ENCODE measurements at places on chromosomes 12 and 14.

- no peak for DNase-seq
Measured at GRCh38 chr12:46915836-46916235, 90.0 kb upstream of the SLC38A4 start.

GRCh38 chr14:79333198-79333546 is 878.1 kb downstream of the DIO2 start:
- DNase-seq, result no peak

GRCh38 chr12:116559162-116559935 is at the start of gene MAP1LC3B2:
Gene MAP1LC3B2 (plus strand): TSS chr12:116559381. CDS start chr12:116575943, 16,562 bp downstream.
- no peak for DNase-seq

DNA sequence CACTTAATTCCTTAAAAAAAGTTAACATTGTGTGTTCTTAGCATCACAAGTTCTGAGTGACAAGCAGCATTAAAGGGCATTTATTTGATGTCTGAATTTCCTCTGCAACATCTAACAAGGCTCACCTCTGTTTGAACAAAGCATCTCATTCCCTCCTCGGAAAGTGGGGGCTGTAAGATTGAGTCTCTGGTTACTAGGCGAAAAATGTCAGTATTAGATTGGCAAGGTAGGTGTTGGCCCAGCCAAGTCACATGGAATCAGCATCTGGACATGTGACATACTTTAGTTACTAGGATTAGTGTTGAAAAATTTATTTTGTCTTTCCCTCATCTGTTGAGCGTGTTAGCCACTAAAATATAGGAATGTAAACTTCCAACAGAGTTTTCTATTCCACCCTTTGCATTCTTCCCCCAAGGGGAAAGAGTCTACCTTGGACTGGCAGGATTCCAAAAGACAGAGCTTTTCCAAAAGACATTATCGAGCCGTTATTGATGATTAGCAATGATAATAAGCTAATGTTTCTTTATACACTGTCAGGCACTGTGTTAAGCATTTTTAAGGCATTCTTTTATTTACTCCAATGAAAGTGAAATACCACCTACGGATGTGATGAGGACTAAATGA is 194.9 kb upstream of the BTG1 start:
- no peak for DNase-seq

- DNase-seq, result no peak
Measured at GRCh38 chr14:68976160-68977067, 2.7 kb downstream of the ACTN1 start.

- no peak for DNase-seq
Measured at GRCh38 chr14:91241863-91242262, 2.6 kb downstream of the GPR68 start.

DNA sequence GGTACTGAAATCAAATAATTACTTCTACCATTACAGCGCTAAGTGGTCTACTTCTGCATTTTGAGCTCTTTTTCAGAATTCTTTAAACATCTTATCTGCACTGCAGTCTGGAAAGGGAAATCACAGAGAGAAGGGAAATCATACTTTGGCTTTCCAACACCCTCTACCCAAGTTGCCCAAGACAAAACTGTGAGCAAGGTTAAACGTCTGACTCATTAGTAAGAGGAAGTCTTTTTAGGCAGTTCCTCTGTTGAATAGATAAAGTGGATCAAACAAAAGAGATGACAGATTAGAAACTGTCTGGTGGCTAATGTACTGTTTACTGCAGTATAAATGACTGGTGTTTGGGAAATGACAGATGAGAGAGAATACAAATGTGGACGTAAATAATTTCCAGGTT is 858.1 kb downstream of the NRXN3 start:
- no peak for DNase-seq

GRCh38 chr12:107254258-107254856 is 161.0 kb upstream of the CRY1 start:
- no peak for DNase-seq

GRCh38 chr12:68092976-68093375 is 66.6 kb downstream of the IFNG start:
- DNase-seq, result no peak

GRCh38 chr12:20415641-20416040 is 47.3 kb downstream of the PDE3A start:
- no peak for DNase-seq

DNA sequence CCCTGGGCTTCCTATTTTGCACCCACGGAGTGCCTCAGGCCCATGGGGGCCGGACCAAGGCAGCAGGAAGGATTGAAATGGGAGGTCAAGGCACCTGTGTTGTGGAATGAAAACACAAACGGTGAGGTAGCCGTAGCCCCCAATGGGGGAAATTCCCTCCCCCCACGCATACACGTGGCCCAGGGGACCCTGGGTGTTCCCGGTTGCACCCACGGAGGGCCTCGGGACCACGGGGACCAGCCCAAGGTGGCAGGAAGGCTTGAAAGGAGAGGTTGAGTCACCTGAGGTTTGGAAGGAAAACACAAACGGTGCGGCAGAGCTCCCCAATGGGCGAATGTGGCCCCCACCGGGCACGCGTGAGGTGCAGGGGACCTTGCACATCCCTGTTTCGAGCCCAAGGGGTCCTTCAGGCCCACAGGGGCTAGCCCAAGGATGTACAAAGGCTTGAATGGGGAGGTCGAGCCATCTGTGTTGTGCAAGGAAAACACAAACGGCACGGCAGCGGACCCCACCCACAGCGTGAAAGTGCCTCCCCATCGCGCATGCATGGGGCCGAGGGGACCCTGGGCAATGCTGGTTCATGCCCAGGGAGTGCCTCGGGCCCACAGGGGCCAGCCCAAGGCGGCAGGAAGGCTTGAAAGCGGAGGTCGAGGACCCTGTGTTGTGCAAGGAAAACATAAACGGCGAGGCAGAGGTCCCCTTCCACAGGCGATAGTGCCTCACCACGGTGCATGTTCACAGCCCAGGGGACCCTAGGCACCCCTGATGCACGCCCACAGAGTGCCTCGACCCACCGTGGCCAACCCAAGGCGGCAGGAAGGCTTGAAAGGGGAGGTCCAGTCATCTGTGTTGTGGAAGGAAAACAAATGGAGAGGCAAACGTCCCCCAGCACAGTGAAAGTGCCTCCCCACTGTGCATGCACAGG is 376.7 kb downstream of the ALG10 start:
- DNase-seq, result no peak

GRCh38 chr12:52089491-52089890 is 10.0 kb downstream of the SMIM41 start:
- DNase-seq, result no peak

DNA sequence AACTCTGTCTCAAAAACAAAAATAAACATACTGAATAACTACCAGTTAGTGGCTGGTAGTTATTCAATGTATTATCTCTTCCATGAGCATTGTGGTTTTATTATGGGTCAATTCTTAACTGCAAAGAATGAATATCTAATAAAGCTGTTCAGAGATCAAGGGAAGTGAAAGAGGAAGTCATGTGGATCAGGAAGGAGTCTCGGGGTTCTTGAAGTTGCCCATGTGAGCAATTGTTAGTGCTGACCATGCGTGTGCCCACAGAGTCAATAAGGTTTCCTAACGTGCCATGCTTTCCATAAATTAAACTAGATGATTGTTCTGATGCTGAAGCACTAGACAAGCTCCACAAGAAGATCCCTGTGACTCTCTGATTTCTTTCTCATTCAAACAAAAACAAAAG is 136.5 kb upstream of the CPSF6 start:
- no peak for DNase-seq

DNA sequence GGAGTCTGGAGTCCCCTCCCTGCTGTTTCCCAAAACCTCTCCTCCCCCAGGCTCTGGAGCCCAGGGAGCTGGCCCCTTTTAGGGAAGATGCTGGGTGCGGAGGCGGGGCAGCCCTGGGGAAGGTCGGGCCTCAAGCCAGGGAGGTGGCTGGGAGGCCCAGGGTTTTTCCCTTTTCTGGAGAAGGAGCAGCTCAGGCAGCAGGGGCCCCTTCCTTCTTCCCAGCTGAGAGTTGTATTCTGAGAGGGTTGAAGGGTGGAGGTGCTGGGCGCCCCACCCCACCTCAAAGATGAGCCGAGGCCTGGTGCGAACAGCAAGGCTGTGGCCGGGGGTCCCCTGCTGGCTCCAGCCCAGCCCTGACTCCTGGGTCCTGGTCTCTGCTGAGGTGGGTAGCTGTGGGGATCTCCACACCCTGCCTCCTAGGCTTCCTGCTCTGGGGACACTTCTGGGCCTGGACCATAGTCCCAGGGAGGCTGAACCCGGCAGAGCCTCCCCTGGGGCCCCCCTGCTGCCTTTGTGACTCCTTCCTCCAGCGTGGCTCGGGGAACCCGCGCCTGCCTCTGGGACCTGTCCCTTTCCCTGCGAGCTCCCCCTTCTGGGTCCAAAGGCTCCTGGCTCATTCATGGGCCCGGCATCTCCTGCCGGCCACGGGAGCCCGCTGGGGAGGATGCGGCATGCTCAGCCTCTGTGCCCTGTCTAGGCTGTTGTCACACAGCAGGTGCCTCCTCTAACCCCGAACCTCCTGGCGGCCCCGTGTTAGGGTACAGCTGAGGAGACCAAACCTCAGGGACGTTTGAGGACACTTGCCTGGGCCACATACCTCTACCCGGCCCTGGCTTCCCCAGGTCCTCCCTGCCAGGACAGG is 4.4 kb downstream of the TRMT61A start:
- no peak for DNase-seq

DNA sequence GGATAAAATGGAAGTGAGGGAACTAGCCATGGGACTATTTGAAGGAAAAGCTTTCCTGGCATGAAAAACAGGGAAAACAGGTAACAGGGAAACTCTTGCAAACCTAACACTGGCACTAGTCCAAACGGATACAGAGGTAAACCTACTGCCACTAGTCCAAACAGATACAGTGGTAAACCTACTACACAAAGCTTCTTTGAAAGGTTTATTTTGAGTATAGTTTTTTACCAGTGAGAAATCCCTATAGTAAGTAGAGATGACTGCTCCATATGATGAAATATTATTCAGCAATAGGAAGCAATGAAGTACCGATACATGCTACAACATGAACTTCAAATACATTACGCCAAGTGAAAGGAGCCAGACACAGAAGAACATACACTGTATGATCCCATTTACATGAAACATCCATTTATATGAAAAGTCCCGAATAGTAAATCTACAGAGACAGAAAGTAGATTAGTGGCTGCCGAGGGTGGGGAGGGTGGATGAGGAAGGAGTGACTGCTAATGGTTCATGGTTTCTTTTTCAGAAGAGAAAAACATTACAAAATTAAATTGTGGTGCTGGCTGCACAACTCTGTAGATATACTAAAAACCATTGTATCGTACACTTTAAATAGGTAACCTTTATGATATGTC is 25.5 kb downstream of the SPTLC2 start:
- DNase-seq, result no peak

DNA sequence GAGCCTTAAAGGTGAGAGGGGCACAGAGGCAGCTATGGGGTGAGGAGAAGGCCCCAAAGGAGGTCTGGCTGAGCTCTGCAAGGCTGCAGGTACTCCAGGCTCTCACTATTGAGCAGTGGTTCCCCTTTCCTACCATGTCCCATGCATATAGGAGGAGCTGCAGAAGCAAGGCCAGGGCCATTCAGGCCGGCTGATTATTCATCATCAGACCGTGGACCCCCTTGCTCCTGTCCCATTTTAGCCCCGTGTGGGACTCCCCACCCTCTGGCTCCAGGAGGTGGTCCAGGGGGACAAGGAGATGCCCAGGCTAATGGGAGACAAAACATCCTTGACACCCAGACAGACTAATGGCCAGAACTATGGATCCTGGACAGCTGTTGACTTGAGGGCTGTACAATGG is 3.1 kb downstream of the GPD1 start:
- DNase-seq, result no peak

- no peak for DNase-seq
Measured at GRCh38 chr12:3170423-3171194, 93.4 kb downstream of the TSPAN9 start.

DNA sequence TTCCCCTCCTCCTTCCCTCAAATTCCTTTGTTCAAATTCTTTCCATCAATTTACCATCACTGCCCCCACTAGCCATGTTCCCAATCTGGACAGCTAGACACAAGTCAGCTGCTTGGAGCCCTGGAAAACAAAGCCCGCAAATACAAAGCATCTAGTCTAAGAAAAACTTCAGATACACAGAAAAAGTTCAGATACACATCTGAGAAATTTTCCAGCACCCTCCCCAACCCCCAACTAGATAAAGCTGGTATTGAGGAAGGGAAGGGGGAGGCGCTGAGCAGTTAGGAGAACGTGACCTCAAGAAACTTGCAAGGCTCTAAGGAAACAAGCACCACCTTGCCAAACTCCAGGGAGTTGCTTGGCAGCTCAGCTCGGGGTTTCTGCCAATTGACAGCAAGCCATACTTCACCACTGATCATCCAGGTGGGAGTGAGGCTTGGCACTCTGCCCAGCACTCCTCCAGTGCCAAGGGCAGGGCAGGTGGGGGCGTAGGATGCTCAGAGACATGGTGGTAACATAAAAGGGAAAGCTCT is 5.1 kb upstream of the CNIH1 start:
- peak; percentile 88 for DNase-seq

DNA sequence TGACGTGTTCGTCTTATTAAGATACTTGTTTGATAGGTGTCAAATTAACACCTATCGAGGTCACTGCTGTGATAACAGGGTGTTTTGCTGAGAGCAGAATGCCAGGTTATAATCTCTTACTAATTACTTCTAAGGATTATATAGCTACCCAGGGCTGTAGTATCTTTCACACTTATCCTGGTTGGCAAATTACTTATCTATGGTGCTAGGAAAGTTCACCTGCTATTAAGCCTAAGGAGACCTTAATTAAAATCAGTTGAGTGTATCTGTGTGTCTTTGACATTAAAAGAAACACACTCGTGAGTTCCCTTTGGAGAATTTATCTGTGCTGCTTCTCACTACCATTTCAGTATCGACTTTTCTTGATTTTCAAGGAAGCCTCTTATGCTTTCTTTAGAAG is 301.6 kb upstream of the SLC16A7 start:
- no peak for DNase-seq

GRCh38 chr12:29655861-29656260 is 127.9 kb downstream of the TMTC1 start:
- DNase-seq, result no peak

- DNase-seq, result no peak
Measured at GRCh38 chr12:52060498-52061177, 9.1 kb upstream of the ATG101 start.

DNA sequence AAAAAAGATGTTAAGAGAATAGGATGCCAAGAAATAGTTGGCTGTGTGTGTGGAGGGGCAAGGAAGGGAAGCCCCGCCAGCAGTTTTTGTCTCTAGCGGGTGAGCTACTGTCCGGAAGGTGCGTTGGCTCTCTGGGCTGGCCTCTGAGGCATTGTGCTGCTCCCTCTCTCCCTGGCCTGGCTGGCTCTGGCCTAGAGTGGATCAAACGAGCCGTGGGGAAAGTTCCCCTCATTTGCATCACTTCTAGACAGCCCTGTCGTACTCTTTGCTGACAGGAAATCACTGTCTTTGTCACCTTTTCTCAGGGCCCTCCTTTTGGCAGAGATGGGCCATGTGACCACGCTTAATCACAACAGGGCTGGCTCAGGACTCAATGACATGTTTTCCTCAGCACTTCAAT is 236.1 kb upstream of the NPAS3 start:
- no peak for DNase-seq

GRCh38 chr12:105987685-105988035 is 151.1 kb downstream of the NUAK1 start:
- DNase-seq, result no peak

Measured in NCI-H2081 (cell line).